ENCODE measurements at places on chromosomes 1 and 21.

DNA sequence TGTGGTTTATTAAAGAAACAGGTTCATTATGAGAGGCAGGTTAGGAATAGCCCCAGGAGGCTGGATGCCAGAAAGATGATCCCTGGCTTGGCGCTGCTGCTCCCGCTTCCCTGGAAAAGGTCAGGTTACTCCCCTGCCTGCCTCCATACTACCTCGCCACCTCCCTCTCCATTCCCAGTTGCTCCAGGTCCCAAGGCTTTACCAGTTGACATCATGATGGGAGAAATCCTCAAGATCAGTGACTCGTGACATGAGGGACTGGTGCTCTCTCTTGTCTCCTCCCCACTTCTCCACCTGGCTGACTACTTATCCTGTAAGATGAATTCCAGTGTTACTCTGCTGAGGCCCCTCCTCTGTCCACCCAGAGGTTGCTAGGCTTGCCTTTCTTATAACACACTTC is 19.7 kb downstream of the VASH2 start:
- H3K27me3 ChIP-seq = no peaks in the 10 kb centered on the region
- no peak overlapping the region for H3K27ac ChIP-seq
- no peak overlapping the region for H3K4me3 ChIP-seq
- DNase-seq = no peak
- H3K4me1 ChIP-seq = no peaks in the 10 kb centered on the region

DNA sequence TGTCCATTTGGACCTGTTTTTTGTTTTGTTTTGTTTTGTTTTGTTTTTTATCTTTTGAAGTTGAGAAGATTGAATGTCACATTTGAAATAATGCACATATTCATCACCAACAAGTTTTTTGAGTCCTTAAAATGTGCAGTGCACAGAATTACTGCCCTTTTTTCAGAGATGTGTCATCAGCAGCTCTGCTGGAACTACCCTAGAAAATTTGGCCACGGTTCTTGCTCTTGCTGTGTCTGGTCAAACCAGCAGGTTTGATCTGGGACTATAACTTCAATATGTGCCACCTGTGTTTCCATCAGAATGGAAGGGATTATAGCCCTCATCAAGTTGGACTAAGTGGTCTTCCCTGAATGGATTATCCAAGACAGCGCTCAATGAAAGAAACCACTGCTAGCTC is 24.1 kb upstream of the CNN3 start:
- H3K4me1 ChIP-seq = no peaks in the 10 kb centered on the region
- no peak overlapping the region for H3K4me3 ChIP-seq
- H3K27me3 ChIP-seq = no peaks in the 10 kb centered on the region
- DNase-seq = no peak

DNA sequence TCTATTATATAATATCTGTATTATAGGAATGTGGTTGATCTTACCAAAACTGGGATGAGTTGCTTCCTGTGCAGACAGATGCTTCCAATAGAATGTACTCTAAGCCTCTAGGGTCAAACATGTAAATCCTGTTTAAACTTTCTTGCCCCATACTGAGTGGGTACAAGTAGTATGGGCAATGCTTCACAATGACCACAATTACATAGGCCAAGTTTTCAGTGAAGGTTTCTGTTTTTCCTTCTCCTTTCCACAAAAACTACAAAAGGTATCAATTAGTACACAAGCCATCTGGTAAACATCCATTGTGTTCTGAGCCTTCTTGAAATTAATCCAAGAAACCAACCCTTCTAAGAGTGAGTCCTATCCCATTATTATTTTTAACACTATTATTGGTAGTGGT is 16.8 kb downstream of the OTUD7B start:
- no peaks in the 10 kb centered on the region for H3K27me3 ChIP-seq
- H3K27ac ChIP-seq = no peak overlapping the region
- no peaks in the 10 kb centered on the region for H3K36me3 ChIP-seq
- DNase-seq = no peak
- no peaks in the 10 kb centered on the region for H3K4me1 ChIP-seq

- no peak overlapping the region for H3K4me3 ChIP-seq
- H3K36me3 ChIP-seq = no peaks in the 10 kb centered on the region
- no peak for DNase-seq
- no peaks in the 10 kb centered on the region for H3K4me1 ChIP-seq
- no peaks in the 10 kb centered on the region for H3K27me3 ChIP-seq
Measured at GRCh38 chr1:94919241-94920030, 7.5 kb downstream of the CNN3 start.

DNA sequence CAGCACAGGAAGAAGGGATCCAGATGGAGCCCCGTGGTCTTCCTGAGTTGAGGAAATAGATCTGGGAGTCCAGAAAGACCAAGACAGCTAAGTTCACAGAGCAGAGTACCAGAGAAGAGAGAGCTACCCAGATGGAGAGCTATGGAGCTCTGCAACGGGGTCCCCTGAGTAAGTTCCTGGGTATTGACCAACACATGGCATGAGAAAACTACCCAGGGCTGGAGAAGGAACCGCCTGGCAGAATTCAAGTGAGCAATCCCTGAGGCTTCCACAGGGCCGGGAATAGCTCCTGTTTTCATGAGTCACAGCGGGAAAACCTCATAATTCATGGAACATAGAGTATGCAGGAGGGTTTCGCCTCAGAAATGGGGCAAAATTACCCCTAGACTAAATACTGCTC is 19.7 kb downstream of the STPG1 start:
- no peaks in the 10 kb centered on the region for H3K36me3 ChIP-seq
- peaks cover 33% of the 10 kb centered on the region for H3K4me1 ChIP-seq
- no peaks in the 10 kb centered on the region for H3K27me3 ChIP-seq
- no peak for DNase-seq
- H3K4me3 ChIP-seq = no peak overlapping the region

- DNase-seq = no peak
- no peak overlapping the region for H3K27ac ChIP-seq
- no peaks in the 10 kb centered on the region for H3K4me1 ChIP-seq
- H3K27me3 ChIP-seq = no peaks in the 10 kb centered on the region
- H3K4me3 ChIP-seq = no peak overlapping the region
Measured at GRCh38 chr21:39712976-39713375, 32.0 kb upstream of the IGSF5 start.

GRCh38 chr1:22077728-22078127 is 25.2 kb downstream of the CDC42 start:
- no peak overlapping the region for H3K4me3 ChIP-seq
- H3K27ac ChIP-seq = no peak overlapping the region
- H3K27me3 ChIP-seq = no peaks in the 10 kb centered on the region
- peaks cover 23% of the 10 kb centered on the region for H3K36me3 ChIP-seq
- peaks cover 80% of the 10 kb centered on the region for H3K4me1 ChIP-seq

GRCh38 chr21:32186804-32187203 is 92.0 kb downstream of the MIS18A start:
- no peaks in the 10 kb centered on the region for H3K27me3 ChIP-seq
- no peaks in the 10 kb centered on the region for H3K36me3 ChIP-seq
- H3K4me3 ChIP-seq = no peak overlapping the region
- no peak overlapping the region for H3K27ac ChIP-seq

GRCh38 chr1:19591482-19592091 is 52.5 kb upstream of the NBL1 start:
- no peak overlapping the region for H3K4me3 ChIP-seq
- peaks cover 8% of the 10 kb centered on the region for H3K4me1 ChIP-seq
- H3K36me3 ChIP-seq = no peaks in the 10 kb centered on the region
- no peak for DNase-seq
- H3K27ac ChIP-seq = no peak overlapping the region
- H3K27me3 ChIP-seq = no peaks in the 10 kb centered on the region

DNA sequence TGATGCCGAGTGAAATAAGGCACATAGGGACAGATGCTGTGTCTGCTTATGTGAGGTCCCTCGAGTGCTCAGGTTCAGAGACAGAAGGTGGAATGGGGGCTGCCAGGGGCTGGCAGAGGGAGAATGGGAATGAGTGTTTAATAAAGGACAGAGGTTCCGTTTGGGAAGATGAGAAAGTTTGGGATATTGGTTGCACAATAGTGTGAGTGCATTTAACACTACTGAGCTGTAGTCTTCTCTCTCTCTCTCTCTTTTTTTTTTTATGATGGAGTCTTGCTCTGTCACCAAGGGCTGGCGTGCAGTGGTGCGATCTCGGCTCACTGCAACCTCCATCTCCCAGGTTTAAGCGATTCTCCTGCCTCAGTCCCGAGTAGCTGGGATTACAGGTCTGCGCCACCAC is 44.9 kb downstream of the TRAPPC10 start:
- H3K4me1 ChIP-seq = no peaks in the 10 kb centered on the region
- peaks cover 42% of the 10 kb centered on the region for H3K36me3 ChIP-seq
- H3K27ac ChIP-seq = no peak overlapping the region
- no peaks in the 10 kb centered on the region for H3K27me3 ChIP-seq

DNA sequence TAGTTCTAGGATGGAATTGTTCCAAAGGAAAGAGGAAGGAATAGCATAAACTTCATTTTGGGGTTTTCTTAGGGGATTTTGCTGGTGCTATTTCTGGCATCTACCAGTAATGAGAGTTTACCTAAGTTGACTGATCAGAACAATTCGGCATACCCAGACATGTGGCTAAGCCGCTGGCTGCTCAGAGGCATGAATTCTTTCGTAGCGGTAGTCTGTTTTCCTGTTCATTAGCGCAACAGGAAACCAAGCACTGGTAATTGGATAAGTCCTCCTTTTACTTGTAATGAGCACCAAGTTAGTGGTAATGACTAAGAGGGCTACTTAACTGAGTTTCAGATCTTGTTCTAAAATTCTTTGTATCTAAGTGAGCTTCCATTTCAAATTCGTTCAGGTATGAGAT is 38.6 kb downstream of the C21orf91 start:
- peaks cover 72% of the 10 kb centered on the region for H3K4me1 ChIP-seq
- H3K27ac ChIP-seq = peak overlapping the region; percentile 48
- no peaks in the 10 kb centered on the region for H3K27me3 ChIP-seq
- DNase-seq = peak; percentile 40
- H3K4me3 ChIP-seq = peak overlapping the region; percentile 16

All from CD8-positive, alpha-beta memory T cell (primary cell).